ENCODE measurements at places on chromosomes 16 and 17.

- no peak for DNase-seq
Observed at GRCh38 chr17:5219536-5219935, 15.1 kb downstream of the SCIMP start.

DNA sequence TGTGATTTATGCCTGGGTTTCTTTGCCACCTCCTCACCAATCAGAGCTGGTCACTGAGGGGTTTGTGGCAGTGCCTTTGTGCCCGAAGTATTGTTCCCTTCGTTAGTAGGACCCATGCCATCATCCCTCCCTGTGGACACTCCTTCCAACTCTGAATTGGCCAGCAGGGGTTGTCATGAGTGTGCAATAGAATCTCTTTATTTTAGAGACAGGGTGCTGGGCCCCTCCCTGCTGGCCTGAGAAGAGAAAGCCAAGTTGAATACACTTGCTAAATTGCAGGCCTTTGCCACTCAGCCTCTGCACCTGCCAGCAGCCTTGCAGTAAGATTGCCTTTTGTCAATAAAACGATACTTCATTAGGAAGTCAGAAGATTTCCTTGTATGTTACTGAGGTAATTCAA, 40.7 kb upstream of the SLC12A3 start:
- DNase-seq, result no peak

DNA sequence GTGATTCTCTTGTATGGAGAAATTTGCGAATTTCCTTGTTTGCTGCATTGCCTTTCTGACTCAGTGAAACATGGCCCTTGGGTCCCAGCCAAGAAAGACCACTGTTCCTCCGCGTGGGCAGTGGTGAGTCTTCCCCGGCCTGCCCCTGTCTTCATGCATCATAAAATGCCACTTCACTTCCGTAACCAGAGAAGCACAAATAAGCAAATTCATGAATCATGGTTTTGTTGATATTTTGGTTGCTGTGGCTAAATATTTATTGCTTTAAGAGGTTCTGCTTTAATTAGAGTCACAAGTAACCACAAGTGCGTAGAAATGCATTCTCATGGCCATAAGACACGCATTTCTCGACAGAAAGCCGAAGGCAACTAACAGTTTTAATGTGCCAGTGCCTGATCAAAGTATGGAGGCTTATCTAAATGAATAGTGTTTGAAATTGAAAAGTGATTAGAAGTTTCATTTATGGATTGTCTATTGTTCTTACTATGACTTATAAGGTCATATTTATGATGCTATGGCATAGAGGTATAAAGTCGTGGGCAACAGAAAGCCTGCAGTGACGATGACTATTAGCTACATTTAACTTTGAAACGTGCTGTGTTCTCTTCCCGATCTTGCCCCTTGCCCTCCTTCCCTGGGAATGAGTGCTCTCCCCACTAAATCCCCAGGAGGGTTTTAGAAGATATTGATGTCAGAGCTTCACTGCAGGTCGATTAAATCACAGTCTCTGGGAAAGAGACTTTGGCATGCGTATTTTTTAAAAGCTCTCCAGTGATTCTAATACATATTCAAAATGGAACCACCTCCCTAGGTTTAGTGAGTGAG, 76.0 kb downstream of the WIPI1 start:
- DNase-seq, result no peak

DNA sequence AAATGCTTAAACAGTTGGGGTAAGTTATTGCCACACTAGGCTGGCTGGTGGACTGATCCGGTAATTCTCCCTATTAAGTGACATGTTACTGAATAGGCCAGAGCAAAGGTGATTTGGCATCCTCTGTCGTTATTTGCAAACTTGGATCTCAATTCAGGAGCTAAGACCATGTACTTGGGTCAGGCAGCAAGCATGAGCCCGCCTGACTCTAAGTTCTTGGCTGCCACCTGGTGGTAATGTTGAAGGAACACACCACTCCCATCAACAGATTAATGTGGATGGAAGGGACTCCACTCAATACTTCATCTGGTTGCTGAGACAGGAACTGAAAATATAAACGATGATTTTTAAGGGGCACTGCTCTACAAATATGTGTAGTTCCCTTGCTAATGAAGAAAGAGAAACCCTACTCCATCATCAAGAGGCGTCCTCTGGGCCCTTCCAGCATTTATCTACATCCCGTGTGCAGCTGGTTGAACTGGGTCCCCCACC, 70.8 kb downstream of the EMP2 start:
- peak; percentile 38 for DNase-seq

GRCh38 chr17:44766409-44767038, 7.7 kb downstream of the ADAM11 start:
- no peak for DNase-seq

DNA sequence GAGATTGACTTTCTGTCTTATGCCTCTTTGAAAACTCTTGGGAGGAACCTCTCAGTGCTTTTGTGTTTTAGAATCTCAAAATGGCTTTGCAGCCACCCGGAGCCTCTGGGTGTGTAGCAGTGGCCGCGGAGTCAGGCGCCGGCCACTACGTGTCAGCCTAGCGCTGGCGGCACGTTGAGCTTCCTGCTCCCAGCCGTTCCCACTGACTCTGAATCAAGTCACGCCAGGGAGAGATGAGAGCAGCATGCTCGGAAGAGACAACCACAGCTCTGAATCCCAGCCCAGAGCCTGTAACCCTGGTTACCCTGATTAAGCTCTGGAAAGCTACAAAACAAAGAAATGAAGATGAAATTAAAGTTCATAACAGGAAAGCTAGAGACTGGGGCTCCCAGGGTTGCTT, 97.4 kb upstream of the CACNG5 start:
- no peak for DNase-seq

GRCh38 chr17:38681096-38681495, 6.3 kb upstream of the EPOP start:
- no peak for DNase-seq

DNA sequence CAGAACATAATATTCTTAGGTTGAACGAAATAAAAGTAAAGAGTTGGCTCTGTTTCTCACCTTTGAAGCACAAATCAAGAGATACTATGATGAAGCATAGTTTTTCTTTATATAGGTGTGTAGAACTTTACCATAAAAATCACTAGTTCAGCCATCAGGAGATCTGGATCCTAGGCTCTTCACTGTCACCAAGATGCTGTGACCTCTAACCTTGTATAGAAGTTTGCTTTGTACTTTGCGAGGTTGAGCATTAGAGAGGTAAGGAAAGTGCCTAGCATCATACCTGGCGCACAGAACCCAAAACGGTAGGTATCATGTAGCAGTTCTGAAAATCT, 553 bp upstream of the CDC6 start:
- no peak for DNase-seq

DNA sequence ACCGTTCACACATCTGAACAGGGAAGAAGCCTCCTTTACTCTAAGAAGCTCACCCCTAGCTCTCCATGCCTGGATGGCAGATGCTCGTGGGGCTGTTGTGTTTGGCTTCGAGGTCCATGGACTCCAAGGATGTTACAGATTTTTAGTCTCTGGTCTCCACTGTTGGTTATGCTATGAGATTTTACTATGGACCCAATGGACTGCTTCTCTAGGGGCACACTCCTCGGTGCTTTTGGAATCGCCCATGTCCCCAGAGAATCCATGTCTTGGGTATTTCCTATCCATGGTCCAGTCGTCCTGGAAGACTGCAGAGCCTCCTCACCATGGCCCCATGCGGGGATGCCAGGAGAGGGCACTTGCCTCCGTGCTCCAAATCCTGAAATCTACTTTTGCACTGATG, 83.4 kb downstream of the KCNJ12 start:
- DNase-seq, result no peak

GRCh38 chr16:87098976-87099720, 218.0 kb downstream of the C16orf95 start:
- DNase-seq, result no peak

- DNase-seq, result no peak
Observed at GRCh38 chr16:11049396-11050059, 105.2 kb downstream of the CLEC16A start.

DNA sequence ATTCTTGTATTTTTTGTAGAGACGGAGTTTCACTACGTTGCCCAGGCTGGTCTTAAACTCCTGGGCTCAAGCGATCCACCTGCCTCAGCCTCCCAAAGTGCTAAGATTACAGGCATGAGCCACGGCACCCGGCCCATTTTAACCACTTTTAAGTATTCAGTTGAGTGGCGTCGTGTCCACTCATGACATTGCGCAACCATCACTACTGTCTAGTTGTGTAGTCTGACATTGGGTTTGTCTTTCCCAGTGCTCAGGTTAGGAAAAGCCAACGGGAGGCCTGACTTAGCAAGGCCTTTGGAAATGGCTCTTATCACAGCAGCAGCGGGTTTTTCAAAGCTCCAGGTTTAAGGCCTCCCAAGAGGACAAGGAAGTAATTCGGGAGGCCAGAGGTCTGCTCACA, 58.7 kb downstream of the LITAF start:
- no peak for DNase-seq

DNA sequence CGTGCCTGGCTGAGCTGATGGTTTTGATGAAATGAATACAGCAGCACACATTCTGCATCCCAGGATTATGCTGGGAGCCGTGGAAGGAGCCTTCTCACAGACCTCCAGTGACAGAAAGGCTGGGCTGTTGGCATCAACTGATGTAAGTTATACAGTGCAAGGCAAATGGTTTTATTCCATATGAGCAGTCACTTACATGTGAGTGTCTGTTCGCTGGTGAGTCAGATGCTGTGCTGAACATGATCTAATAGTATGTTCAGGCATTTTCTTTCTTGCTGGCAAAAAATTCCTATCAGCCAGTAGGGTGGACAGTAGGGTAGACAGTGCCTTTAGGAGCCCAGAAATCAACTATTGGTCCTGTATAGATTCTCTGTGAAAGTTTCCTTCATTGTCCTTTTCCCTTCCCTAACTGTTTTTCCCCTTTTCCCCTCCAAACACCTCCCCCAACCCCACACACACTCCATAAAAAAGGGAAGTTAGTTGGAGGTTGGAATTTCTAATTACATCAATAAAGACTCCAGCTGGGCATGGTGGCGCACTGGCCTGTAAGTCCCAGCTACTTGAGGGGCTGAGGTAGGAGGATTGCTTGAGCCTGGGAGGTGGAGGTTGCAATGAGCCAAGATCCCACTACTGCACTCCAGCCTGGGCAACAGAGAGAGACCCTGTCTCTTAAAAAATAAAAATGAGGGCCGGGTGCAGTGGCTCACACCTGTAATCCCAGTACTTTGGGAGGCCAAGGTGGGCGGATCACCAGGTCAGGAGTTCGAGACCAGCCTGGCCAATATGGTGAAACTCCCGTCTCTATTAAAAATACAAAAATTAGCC, 36.2 kb downstream of the LDHD start:
- DNase-seq, result no peak

DNA sequence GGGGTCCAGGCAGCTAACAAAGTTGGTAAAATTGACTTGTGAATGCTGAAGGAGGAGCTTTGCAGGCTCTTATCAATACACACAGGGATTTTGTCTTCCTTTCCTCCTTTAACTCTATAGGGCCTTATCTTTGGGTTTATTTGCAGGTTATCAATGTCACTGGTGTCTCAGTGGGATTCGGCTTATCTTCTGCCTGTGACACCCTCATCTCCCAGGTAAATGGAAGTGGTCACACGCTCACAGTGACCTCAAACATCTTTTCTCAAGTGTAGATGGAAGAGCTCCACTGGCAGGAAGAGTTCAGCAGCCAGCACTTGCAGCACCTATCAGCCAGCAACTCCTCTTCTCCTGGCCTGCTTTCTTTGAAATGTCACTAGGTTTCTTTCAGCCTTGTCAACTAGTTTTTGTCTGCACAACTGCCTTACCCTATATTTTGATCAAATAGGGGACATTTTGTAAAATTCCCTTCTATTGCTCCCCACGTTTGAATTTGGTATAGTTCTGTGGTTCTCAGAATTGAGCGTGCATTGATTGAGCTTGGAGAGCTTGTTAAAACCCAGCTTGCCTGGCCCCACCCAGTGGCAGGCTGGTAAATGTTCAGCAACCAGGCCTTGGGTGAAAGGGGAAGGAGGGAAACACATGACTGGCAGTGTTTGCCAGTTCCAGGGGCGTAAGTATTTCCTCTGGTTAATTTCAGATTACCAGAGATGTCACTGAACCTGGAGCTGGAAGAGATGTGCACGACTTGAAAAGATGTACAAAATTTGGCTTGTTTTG, 12.8 kb downstream of the SLC47A1 start:
- DNase-seq, result no peak

GRCh38 chr16:67013823-67014633, 14.9 kb upstream of the CBFB start:
- peak; percentile 84 for DNase-seq

- no peak for DNase-seq
Observed at GRCh38 chr17:44110011-44110686, 13.3 kb downstream of the HDAC5 start.

DNA sequence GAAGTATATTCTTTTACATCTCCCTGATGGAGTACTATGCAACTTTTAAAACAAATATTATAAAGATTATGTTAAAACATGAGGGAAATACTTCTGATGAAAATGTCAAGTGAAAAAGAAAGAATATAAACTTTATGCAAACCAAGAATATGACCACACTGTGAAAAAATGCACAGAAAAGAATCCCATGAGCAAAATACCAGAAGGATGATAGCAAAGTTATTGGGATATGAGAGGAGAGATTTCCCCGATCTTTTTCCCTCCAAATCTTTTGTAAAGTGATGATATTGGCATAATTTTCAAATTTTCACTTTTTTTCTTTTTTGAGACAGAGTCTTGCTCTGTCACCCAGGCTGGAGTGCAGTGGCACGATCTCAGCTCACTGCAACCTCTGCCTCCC, 36.6 kb upstream of the SMURF2 start:
- no peak for DNase-seq

- DNase-seq, result no peak
Observed at GRCh38 chr17:69574257-69575197, 160.0 kb downstream of the MAP2K6 start.

- DNase-seq, result no peak
Observed at GRCh38 chr17:51299859-51300258, 39.5 kb downstream of the UTP18 start.

DNA sequence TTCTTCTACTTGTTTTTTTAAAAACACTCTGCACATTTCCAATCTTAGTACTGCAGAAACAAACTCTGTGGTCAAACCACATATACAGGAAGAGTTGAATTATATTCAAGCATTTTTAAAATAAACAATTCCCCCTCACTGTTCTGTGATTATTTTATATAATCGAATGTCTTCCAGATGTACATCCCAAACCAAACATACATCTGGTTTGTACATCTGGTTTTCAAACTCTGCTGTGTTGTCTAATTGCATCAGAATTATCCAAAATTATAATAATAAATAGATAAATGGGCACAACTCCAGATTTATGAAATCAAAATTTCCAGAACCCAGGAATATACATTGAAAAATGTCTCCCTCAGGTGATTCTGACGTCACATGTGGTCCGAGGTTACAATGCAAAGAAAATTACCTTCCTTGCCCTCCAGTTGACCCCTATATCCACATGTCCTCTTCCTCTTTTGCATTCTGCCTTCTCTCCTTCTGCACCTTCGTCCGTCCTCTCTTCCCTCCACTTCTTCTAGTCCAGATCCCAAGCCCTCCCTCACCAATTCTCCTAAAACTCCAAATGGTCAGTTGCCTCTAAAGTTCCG, 13.3 kb upstream of the CCDC144A start:
- DNase-seq, result no peak

DNA sequence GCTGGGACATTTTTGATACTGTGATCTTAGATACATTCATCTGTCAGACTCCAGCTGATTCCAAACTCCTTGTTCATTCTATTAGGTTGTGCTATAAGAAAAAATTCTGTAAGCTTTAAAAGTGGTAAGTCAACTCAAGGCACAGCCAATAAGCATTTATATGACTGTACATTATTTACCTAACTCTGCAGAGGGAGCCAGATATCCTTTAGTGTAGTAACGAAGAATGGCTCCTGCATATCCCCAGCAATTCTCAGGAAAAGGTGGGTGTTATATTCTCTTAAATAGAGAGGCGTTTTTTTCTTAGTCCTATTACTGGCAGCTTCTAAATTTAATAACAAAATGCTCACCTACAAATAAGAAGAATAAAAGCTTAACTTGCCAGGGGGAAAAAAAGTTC, 374.3 kb upstream of the GOT2 start:
- DNase-seq, result no peak
